Karpas-422 (cell line): ENCODE measurements at places on chromosomes 11 and 22.

DNA sequence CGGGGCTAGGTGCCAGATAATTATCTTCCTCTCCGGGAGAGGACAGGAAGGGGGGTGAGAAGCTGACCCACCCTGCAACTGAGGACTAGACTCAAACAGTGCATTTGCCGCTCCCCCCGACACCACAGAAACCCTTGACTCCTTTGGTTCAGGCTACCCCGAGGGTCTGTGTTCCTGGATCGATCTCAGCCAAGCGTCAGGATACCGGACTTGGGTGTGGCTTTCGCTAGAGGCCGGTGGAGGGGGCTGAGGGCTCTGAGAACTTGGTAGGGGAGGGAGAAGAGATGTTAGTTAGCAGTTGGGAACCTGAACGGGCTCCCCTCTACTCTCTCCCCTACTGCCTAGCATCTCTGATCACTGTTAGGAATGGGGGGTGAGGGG, 840 bp downstream of the SEZ6L start:
- DNase-seq: no peak

DNA sequence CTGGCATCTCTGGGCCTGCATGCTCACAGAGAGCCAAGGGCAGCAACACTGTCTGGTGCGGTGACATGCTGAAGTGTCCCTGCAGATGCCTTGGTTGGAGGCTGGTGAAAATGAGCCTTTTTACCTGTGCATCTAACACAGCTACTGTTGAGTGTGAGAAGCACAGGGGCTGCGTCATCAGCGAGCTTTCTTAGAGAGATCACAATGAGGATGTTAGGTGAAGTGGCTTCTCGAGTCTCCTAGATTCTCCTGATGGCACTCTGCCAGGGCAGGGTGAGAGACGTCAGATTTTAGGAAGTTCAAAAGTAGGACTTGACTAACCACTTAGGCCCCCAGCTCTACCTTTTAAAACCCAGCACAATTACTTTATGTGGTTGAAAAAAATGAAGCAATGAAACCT, 3.6 kb upstream of the SLC15A3 start:
- no peak for DNase-seq

DNA sequence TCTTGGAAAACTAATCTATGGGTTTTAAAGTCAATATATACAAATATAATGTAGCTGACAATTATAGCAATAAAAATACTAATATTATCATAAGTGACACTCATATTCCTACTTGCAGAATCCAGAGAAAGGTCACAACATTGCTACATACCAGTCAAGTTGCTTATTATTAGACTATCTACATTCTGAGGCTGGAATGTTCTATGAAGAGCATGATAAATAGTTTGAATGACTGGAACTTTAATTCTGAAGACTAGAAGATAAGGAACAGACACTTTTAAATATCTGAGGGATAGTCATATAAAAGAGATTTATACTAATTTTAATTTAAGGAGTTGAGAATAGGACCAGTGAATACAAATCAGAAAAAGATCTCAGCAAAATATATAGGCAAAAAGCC, 146.0 kb downstream of the GUCY1A2 start:
- DNase-seq: no peak

DNA sequence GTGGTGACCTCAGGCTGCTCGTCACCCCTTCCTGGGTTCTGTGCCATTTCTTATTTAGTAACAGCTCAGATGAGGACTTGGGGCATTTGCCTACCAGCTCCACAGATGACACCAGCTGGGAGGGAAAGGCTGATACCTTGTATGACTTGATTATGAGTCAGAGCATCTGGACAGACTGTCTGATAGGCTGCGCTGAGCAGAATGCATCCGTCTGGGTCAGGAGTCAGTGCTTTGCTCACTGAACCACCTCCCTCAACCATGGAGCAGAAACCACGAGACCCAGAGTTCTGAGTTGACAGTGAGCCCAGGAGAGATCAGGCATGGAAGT, 6.8 kb downstream of the ST14 start:
- DNase-seq: no peak

DNA sequence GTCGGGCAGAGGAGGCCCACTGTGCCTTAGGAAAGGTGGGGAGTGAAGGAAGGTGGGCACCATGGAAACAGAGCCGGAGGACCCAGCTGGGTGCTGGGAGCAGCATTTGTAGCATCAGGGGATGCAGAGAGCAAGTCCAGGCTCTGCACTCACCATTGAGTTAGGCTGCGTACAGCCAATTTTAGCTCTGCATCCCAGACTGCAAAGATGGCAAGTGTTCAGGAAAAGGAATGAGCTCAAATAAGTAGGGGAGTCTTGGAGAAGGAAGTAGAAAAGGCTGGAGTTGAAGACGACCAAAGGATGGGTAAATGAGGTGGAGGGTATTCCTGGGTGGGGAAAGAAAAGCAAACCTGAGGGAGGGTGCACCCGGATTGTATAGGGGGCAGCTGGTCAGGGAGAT, 31.6 kb upstream of the ETS1 start:
- no peak for DNase-seq

DNA sequence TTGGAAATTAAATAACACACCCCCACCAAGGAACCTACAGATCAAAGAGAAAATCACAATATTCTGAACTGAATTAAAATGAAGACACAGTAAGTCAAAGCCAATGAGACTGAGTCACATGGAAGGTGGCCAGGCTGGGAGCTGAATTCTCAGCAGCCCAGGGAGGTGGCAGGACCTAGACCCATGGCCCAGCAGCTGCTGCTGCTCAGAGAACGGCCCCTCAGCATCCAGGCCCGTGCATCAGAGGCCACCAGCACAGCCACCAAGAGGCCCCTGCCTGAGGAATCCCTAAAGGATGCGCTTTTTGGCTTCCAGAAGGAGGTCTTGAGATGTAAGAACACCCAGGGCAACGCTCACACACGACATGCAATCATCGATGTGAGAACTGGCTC, 35.0 kb downstream of the TBX1 start:
- no peak for DNase-seq

DNA sequence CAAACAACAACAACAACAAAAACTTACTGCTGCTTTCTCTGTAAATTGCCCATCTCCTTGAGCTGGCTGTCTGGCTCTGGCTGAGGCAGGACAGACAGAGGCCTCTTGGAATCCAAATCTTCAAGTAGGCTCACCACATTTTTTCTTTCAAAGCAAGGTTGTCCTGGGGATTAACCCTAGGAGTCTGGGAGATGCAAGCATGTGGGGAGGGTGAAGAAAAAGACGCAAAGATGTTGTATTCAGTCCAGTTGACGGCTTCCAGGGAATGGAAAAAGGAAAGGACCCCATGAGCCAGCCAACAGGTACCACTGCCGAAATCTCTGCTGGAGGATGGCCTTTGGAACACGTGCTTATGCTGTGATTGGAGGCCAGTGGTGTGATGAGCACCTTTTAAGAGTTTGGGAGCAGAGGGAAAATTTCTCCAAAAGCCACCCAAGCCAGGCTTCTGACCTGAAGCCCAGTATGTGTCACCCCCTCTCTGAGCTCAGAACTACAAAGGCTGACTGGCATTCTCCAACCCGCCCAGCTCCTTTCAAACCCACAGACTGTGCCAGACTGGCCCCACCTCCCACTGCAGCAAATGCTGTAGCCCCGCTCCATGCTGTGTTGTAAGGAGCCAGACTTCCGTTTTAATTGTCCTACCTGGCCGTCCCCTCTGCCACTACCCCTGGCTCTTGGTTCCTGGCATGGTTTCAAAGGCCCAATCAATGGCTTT, 10.8 kb downstream of the BLID start:
- DNase-seq: no peak
